ENCODE measurements at places on chromosomes 7 and 10.
A peak's percentile ranks its signal among the peaks of the same experiment; 100 is the strongest.

DNA sequence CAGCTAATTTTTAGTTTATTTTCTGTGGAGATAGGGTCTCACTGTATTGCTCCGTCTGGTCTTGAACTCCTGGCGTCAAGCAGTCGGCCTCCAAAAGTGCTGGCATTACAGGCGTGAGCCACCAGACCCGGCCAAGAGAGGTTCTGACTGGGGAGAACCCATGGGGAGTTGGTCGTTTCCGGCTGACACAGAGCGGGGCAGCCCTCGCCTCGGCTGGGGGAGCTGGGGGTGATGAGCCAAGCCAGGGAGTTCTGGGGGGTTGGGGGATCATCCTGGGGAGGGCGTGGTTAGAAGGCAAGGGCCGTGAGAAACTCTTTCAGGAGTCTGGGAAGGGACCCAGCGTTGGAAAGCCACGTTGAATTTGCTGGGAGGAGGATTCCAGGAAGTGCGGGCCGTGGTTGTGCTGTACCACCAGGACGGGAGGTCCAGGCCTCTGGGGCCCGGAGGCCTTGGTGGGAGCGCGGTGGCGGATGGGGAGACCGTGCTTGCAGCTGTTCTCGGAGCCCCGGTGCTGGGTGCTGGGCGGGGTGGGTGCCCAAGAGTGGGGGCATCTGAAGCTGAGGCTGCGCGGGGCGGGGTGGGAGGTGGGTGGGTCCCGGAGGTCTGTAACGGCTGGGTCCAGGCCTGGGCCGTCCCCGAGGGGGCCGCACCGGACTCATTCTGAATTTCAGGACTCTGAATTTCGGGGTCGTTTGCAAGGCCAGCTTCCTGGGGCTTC is 8.4 kb upstream of the ZNF853 start:
- DNase-seq = no peak

DNA sequence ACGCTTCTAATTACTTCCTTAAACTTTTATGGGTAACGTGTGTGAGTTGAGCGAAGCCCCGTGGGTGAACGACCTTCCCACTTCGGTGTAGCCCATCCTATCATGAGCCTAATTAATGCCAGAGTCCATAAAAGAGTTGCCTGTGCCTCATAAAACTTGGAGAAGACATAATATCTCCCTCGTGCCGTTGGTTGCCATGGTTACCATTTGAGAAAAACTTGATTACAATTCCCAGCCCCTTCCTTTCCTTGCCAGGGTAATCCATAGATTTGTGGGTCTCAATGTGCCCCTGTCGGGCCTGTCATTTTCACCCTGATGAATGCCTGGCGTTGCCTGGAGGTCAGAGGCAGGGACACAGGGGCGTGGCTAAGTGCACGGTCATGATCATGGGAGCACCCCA is 127.1 kb downstream of the GLRX3 start:
- DNase-seq = no peak

- no peak for DNase-seq
Measured at GRCh38 chr10:104617831-104618230, 23.3 kb upstream of the SORCS3 start.

- peak; percentile 18 for DNase-seq
Measured at GRCh38 chr10:118459642-118460193, 117.6 kb upstream of the FAM204A start.

DNA sequence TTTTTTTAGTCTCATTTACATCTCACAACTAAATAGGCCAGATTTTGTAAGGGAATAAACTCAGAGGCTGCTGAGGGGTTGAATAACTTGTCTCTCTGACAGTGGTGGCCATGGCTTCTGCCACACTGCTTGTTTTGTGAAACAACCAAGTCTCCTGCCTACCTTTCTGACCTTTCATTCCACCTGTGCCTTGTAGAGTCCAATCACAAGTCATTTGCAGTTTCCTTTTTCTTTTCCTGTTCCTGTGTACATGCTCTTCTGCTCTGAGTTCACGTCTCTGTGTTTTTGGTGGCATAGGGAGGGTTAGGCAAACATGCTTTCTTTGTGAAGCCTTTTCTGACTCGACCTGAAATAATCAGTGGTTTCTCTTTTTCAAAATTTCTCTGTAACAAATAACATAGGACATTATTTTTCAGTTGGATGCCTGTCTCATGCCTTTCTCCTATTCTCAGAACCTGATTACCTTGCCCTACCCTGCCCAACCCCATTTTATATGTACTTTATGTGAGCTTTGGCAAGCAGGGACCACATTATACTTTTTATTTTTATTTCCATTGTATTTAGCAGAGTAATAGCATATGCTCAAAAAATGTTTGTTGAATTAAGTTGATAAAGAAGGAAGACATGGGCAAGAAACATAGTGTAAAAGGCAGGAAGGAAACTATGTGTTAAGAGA is 81.7 kb downstream of the HDAC9 start:
- no peak for DNase-seq

DNA sequence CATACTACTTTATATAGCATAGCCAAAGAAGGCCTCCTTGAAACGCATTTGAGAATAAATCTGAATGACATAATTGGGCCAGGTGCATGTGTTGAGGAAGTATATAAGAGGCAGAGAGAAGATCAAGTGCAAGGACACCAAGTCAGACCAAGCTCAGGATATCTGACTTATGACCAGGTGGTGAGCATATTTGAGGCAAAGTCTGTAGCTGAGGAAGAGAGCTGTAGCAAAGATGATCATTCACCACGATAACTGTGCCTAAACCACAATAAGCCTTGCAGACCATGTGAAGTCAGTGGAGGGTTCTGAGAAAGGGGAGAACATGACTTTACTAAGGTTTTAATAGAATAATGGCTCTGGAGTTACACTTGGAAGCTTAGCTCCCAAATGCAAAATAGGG is 292.3 kb downstream of the SORCS1 start:
- DNase-seq = no peak

DNA sequence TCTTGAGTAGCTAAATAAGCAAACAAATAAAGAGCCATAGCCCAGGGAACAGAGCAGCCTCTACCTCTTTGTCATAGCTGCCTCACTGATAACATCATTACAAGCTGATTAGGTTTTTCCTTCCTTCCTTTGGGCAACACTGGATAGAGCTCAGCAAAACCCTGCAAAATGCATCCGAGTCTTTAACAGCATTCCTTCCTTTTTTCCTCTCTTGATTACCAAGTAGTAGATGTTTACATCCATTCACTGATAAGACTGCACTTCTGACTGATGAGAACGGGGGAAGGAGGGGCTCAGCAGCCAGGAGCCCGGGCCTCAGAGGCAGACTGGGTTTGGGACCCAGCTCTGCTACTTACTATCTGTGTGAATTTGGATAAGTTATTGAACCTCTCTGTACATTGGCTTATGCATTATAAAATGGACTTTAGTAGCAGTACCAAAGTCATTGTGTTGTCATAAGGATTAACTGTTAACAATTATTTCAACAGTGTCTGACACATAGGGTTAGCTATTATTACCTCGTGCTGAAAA is 214.2 kb downstream of the ANK3 start:
- no peak for DNase-seq

DNA sequence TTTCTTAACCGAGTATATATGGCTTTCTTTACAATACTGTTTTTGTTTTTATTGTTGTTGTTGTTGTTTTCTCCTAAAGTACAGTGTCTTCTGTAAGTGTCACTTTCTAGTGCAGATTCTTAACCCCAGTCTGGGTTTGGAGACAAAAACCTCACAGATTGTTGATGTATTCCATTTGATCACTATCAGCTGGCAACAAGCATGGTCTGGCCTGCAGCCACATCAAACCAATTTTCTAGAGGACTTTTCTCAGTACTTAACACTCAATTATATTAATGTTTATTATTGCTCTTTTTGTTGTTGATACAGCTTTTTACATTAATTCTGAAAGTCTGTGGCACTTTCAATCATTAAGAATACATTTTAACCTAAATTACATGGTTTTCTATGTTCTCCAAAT is 17.1 kb downstream of the LRRN3 start:
- no peak for DNase-seq

- DNase-seq = no peak
Measured at GRCh38 chr7:155953781-155954549, 141.7 kb upstream of the SHH start.

- DNase-seq = no peak
Measured at GRCh38 chr7:3027005-3027845, 16.4 kb downstream of the CARD11 start.
